AG04450 (cell line): ENCODE measurements at places on chromosomes 12 and 14.
A peak's percentile ranks its signal among the peaks of the same experiment; 100 is the strongest.

DNA sequence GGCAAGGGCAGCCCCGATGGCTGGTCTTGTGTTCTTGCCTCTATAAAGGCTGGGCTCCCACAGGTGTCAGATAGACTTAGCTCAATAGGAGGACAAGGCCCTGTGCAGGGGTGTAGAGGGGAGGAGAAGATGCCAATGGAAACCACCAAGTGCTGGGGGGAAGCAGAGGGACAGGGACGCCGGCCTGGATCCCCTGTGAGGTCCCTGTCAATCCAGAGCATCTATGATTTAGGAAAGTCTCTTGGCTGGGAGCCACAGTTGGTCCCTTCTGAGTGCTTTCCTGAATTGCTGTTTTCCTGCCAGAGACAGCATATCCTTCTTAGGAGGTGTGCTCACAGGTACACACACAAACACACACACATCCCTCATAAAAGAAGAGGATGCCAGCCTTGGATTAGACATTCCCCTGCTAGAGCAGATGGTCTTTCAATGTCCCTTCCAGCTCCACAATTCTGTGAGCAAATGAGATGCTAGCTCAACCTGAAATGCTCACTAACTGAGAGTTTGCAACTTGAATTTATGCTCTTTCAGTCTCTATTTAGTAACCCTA lies 62.7 kb downstream of the TTC7B start:
- DNase-seq = no peak

DNA sequence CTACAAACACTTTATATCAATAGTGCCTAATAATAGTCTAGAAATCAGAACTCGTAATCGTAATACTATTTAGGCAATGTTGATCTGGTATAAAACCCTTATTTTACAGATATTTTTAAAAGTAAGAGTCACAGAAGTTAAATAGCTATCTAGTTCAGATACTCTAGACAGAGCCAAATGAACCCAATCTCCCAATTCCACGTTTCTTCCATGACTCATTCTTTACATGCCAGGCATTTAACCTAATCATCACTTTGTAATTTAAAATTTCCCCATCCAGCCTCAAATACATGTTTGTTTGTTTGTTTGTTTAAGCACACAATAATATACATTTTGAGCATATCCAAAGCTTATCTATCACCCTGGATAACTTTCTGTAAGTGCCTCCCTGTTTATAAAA lies 36.4 kb upstream of the GARIN6 start:
- DNase-seq = no peak

DNA sequence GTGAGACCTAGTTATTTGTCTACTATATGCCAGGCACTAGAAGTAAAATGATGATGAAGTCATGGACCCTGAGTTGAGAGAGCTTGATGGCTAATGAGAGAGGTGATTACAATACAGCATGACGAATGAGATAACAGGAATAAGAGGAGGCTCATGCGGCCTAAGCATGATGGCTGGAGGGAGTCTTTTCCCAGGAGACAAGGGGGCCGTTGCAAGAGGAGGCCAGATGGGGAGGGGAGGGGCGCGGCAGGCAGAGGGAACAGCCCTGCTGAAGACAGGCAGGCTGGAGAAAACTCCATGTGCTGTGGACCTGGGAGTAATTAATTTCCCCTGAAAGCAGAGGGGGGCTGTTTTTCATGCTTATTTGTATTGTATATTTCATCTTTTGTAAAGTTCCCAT lies 144.7 kb upstream of the RFLNA start:
- no peak for DNase-seq

- no peak for DNase-seq
These were observed 75.2 kb upstream of the LMO3 start for GRCh38 chr12:16681196-16681595.

GRCh38 chr14:77580964-77581505 lies 35.4 kb downstream of the SPTLC2 start:
- peak; percentile 55 for DNase-seq

GRCh38 chr12:5305425-5305824 lies 126.5 kb upstream of the NTF3 start:
- no peak for DNase-seq
